ENCODE measurements at places on chromosomes 1 and 21. TPM values are rescaled to one million over a fixed set of nuclear protein-coding genes. Genes with fewer than 3 reads are reported as not detected.

DNA sequence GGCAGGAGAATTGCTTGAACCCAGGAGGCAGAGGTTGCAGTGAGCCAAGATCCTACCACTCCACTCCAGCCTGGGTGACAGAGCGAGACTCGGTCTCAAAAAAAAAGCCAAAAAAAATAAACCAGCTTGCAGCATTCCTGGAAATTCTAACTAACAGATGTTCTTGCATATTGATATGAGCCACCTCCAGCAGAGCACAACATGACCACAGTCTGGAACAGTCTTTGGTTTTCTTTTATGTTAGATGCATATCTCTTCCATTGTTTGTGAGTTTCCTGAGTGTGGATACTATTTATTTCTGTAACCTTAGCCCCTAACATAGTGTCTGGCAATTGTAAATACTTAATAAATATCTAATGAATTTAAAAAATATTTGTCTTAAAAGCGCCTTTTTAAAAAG is 23.9 kb downstream of the IFNAR1 start:
- H3K27me3 ChIP-seq, result no peaks in the 10 kb centered on the region
- no peak overlapping the region for H3K4me3 ChIP-seq
- H3K36me3 ChIP-seq, result peaks cover 2% of the 10 kb centered on the region
- no peak for DNase-seq

DNA sequence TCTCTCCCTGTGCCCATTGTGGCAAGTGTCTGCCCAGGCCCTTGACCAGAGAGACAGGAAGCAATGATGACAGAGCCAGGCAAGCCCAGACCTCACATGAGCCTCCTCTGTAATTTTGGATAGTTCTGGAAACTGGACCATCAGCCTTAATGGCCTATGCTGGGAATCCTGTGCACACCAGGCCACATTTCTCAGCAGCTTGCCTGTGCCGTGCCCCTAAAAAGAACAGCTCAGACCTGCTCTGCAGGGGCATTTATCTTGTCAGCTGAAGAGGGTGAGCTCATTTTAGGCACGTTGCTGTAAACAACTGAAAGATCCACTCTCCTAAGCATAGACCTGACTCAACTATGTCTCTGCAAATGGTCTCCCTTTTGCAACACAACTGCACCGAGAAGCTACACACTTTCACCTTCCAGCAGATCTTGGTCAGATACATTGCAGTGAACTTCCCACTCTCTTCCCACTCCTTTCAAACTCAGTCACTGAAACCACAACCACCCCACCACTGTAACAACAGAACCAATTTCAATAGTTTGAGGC is 53.5 kb upstream of the BACH1 start:
- no peak for DNase-seq
- H3K27me3 ChIP-seq, result no peaks in the 10 kb centered on the region
- no peak overlapping the region for H3K4me3 ChIP-seq
- H3K4me1 ChIP-seq, result no peaks in the 10 kb centered on the region
- no peaks in the 10 kb centered on the region for H3K36me3 ChIP-seq

- no peaks in the 10 kb centered on the region for H3K4me1 ChIP-seq
- H3K27me3 ChIP-seq, result peaks cover 9% of the 10 kb centered on the region
- H3K36me3 ChIP-seq, result no peaks in the 10 kb centered on the region
- no peak overlapping the region for H3K27ac ChIP-seq
- no peak for DNase-seq
These were observed 482 bp downstream of the GRIK1 start for GRCh38 chr21:29939104-29939923.

- H3K27ac ChIP-seq, result no peak overlapping the region
- H3K4me3 ChIP-seq, result no peak overlapping the region
- H3K4me1 ChIP-seq, result no peaks in the 10 kb centered on the region
- DNase-seq, result no peak
These were observed 353.4 kb upstream of the PLXNA2 start for GRCh38 chr1:208597571-208597970.

GRCh38 chr1:200873116-200873670 is 412 bp downstream of the GPR25 start:
- H3K36me3 ChIP-seq, result no peaks in the 10 kb centered on the region
- peaks cover 11% of the 10 kb centered on the region for H3K27me3 ChIP-seq
- no peak overlapping the region for H3K27ac ChIP-seq
- H3K4me3 ChIP-seq, result peak overlapping the region; percentile 20
- peaks cover 5% of the 10 kb centered on the region for H3K4me1 ChIP-seq

DNA sequence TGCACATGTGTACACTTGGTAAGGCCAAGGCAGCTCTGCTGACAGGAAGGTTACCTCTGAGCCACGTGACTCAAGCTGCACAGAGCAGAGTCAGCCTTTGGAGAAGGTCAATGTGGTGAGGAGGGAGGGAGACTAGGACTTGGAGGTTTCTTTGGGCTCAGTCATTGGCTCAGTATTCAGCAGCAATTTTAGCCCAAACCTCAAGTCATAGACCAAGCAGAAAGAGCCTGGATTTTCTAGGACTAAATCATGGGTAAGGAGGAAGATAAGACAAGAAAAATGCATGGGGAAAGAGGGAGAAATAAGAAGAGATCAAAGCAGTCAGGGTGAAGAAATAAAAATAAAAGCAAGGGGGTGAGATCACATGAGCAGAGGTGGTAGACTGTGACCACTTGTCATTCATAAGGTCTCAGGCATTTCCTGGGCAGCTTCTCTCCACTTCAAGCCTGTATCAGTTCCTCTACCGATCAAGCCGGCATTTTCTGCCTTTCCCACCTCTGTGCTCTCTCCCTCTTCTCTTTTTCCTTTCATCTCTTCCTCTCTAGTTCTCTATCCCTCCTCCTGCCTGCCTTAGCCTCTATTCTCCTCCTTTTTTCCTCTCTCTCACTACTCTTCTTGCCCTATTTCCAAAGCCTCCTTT is 51.7 kb upstream of the DUSP10 start:
- H3K27me3 ChIP-seq, result no peaks in the 10 kb centered on the region
- no peak overlapping the region for H3K27ac ChIP-seq
- H3K36me3 ChIP-seq, result no peaks in the 10 kb centered on the region
- no peaks in the 10 kb centered on the region for H3K4me1 ChIP-seq
- no peak overlapping the region for H3K4me3 ChIP-seq
- DNase-seq, result no peak

DNA sequence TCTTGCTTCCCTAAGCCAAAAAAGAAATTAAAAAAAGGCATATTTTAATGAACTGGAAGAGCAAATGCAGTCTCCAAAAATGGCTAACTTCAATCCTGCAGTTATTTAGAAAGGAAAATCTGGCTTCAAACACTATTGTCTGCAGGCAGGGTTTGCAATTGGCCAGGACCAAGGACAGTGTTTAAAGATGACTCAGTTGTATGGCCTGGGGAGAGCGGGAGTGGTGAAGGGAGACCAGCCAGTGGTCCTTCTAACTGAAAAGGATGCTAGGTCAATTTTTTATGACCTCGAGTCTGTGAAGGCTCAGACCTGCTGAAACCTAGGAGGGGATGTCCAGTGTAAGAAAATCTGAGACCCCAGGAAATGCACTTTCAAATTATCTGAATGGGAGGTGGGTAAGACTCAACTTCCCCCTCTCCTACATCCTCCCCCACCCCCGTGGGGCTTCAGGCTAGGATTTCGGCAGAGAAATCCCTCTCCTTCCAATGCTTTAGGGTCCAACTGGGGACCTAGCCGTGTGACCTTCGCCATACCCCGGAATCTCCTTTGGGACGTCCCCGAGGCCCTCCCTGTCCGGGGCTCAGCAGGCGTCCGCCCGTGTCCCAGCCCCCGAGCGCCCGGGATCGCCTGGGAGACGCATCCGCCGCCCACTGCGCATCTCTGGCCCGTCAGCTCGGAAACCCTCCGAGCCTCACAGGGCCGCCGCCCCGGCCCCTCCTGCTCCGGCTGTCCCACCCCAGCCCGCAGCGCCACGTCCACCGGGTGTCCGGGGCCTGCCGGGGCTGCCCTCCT is 602 bp upstream of the RIMKLA start:
- H3K36me3 ChIP-seq, result no peaks in the 10 kb centered on the region
- no peak overlapping the region for H3K27ac ChIP-seq
- peak overlapping the region; percentile 61 for H3K4me3 ChIP-seq
- DNase-seq, result no peak

- peak overlapping the region; percentile 71 for H3K27ac ChIP-seq
- H3K4me3 ChIP-seq, result no peak overlapping the region
- no peak for DNase-seq
- no peaks in the 10 kb centered on the region for H3K27me3 ChIP-seq
- H3K4me1 ChIP-seq, result peaks cover 13% of the 10 kb centered on the region
These were observed 13.8 kb downstream of the UBE4B start for GRCh38 chr1:10046356-10047085.

DNA sequence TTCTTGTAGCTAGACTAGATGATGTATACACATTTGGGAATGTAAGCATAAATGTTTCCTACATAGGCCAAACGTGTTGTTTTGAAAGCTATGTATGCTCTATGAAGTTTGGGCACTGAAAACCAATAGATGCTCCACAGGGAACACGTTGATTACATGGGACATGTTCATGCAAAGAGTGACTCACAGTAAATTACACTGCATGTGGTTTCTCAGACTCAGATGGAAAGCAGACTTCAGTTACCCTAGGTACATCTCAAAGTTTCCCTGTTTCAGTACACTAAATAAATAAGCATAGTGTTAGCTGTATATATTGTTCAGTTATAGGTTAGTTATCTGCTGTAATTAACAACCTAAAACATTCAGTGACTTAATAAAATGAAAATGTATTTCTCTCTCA is 301.9 kb upstream of the RUNX1 start:
- H3K27me3 ChIP-seq, result no peaks in the 10 kb centered on the region
- H3K4me1 ChIP-seq, result no peaks in the 10 kb centered on the region
- DNase-seq, result no peak
- H3K27ac ChIP-seq, result no peak overlapping the region
- no peak overlapping the region for H3K4me3 ChIP-seq

GRCh38 chr1:211885747-211886522 is 55.4 kb upstream of the LPGAT1 start:
- no peak for DNase-seq
- no peaks in the 10 kb centered on the region for H3K27me3 ChIP-seq
- no peak overlapping the region for H3K27ac ChIP-seq
- H3K36me3 ChIP-seq, result no peaks in the 10 kb centered on the region

- no peak overlapping the region for H3K4me3 ChIP-seq
- no peak overlapping the region for H3K27ac ChIP-seq
- H3K36me3 ChIP-seq, result no peaks in the 10 kb centered on the region
- no peaks in the 10 kb centered on the region for H3K27me3 ChIP-seq
These were observed 308.0 kb downstream of the HMCN1 start for GRCh38 chr1:186042230-186042629.

- no peak overlapping the region for H3K27ac ChIP-seq
- H3K4me1 ChIP-seq, result no peaks in the 10 kb centered on the region
- DNase-seq, result no peak
- H3K36me3 ChIP-seq, result no peaks in the 10 kb centered on the region
- H3K4me3 ChIP-seq, result no peak overlapping the region
These were observed 324.9 kb upstream of the SNX7 start for GRCh38 chr1:98336472-98337083.

DNA sequence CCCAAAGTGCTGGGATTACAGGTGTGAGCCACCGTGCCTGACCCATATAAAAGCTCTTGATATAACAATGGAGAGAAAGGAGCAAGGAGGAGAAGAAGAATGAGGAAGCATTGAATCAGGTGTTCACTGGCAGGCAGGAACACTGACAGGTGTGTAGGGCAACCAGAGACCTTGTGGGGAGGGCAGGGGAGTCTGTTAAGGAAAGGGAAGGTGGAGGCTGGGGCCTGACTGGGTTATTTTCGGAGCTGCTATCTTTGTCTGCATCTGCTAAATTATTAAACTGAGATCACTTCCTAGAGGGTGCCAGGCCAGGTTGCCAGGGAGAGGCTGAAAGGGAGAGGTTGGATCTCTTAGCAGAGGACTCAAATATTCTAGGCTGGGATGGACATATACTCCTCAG is 6.8 kb upstream of the TRNP1 start:
- H3K36me3 ChIP-seq, result no peaks in the 10 kb centered on the region
- no peak overlapping the region for H3K4me3 ChIP-seq
- no peak overlapping the region for H3K27ac ChIP-seq
- H3K27me3 ChIP-seq, result no peaks in the 10 kb centered on the region

DNA sequence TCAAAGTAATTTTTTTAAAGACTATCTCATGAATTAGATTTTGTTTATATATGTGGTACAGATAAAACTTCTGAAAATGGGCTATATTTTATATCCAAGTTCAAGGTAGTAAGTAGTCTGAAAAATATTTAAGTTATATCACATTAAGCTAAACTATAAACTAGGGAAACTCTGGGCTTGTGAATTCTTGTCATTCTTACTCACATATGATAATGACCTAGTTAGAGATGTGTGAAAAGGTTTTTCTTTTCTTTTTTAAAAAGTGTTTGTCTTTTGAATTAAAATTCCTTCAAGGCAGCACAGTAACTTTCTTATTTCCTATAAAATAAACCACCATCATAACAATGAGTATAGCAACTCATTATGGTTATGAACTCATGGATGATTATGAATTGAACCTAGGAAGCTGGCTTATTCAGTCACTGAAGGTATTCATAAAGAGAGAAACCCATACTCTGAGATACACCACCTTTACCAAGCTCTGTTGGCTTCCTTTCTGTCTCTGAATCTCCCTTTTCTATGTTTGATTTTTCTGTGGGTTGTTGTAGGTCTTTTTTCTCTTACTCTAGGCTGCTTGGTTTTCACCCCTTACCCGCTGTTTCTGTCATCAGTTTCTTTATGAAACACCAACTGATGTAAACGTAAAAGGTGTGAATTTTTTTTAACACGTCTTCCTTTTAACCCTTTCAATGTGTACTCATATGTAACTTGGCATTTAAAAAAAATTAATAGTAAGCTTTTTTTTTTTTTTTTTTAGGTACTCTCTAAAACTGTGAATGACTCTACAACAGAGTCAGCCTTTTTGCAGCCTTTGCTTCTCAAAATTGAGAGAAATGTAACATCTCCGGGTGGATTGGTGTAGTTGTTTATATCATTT is 25.2 kb downstream of the IL12RB2 start:
- no peaks in the 10 kb centered on the region for H3K36me3 ChIP-seq
- H3K4me1 ChIP-seq, result no peaks in the 10 kb centered on the region
- H3K27ac ChIP-seq, result no peak overlapping the region
- DNase-seq, result no peak
- H3K4me3 ChIP-seq, result no peak overlapping the region

Gene C1orf159
- 20.0 TPM for total RNA-seq

Gene GJA4
- 3.8 TPM for total RNA-seq

Gene HRNR
- 0.06 TPM for total RNA-seq

Gene FAM43B
- total RNA-seq, result 0.85 TPM

Gene GPR3
- 0.57 TPM for total RNA-seq

Gene UTS2
- not detected for total RNA-seq

Gene SMCP
- total RNA-seq, result not detected

Measured in prostate gland (tissue), 2 donors.